Body of pancreas (tissue), 4 donors: ENCODE measurements at places on chromosomes 11 and 22. TPM values are rescaled to one million over a fixed set of nuclear protein-coding genes. Genes with fewer than 3 reads are reported as not detected.

The METTL15 gene
- 5.2 TPM for total RNA-seq

The C11orf87 gene
- not detected for total RNA-seq

The SYT12 gene
- not detected for total RNA-seq

The FAR1 gene
- 43.2 TPM for total RNA-seq

The CRACR2B gene
- 368 TPM for total RNA-seq

The OR52I2 gene
- total RNA-seq, result not detected

The ABCC8 gene
- total RNA-seq, result 42.5 TPM

The CHRM1 gene
- total RNA-seq, result not detected

The PRG3 gene
- total RNA-seq, result not detected

The OR5L1 gene
- not detected for total RNA-seq

The MEN1 gene
- 18.9 TPM for total RNA-seq

The TRIM66 gene
- 37.2 TPM for total RNA-seq

DNA sequence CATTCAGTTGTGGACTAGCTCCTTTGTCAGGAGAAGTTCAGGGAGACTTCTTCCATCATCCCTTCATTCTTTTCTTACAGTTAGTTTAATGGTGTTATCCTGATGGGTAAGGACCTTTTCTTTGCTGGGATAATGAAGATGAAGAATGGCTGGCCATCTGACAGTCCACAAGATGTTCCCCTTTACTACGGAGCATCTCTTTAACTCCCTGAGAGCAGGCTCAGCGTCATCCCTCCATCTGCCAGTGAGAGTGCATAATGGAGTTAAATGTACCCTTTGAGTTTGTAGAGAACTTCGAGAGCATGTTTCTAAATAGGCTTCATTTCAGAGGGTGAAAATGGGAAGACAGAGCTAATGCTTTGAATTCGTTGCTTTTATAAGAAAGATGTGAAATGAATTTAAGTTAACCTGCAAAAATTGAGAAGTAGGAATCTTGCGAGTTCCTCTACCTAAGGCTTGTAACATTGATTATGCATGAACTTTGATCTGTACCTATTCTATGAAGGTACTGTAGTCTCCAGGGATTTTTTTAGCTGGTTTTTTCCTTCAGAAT, 1.7 kb downstream of the EP300 start:
- peak overlapping the region; percentile 73 for H3K4me3 ChIP-seq
- peak; percentile 21 for DNase-seq
- H3K4me1 ChIP-seq, result peaks cover 57% of the 10 kb centered on the region
- peak overlapping the region; percentile 100 for H3K27ac ChIP-seq

DNA sequence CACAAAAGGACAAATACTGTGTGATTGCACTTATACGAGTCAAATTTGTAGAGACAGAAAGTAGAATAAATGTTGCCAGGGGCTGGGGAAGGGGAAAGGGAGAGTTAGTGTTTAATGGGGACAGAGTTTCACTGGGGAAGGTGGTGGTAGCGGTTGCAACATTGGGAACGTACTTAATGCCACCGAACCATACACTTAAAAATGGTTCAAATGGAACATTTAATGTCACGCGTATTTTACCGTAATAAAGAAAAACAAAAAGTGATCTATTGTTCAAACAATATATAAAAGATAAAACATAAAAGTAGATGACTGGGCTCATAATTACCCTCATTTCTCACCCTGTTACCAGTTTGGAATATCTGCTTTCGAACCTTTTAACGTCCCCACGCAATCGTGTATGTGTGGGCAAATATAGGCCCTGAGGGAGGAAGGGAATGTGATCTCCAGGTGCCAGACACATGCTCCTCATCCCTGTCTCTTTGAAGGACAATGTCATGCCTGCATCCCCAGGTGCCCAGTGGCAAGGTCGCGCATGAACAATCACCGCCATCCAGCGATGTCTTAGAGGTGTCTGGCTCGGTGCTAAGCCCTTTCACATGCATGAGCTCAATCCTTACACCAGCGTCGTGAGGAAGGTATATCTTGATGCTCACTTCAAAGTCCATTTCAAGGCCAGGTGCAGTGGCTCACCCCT, 35.3 kb downstream of the LIF start:
- DNase-seq, result no peak
- no peaks in the 10 kb centered on the region for H3K36me3 ChIP-seq
- no peak overlapping the region for H3K4me3 ChIP-seq
- peaks cover 47% of the 10 kb centered on the region for H3K4me1 ChIP-seq
- no peaks in the 10 kb centered on the region for H3K27me3 ChIP-seq
- H3K27ac ChIP-seq, result peak overlapping the region; percentile 80

- no peak for DNase-seq
- H3K4me1 ChIP-seq, result peaks cover 4% of the 10 kb centered on the region
- H3K36me3 ChIP-seq, result no peaks in the 10 kb centered on the region
- H3K27ac ChIP-seq, result no peak overlapping the region
- H3K27me3 ChIP-seq, result no peaks in the 10 kb centered on the region
Measured at GRCh38 chr11:46127150-46127638, 5.9 kb upstream of the PHF21A start.

DNA sequence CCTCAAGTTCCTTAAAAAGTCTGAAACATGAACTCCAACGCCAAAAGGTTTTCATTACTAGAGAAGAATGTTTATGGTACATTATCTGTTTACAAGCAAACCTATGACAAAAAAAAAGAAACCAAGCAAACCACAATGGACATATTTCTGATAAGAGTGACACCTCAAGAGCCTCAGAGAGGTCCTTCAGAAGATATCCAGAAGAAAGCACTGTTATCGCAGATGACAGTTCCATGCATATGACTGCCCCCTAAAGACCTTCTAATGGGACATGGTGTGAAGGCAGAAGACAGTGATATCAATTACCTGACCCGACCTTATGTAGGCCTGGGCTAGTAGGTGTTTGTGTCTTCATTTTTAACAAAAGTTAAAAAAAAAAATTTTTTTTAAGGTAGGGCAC, 3.1 kb downstream of the HDHD5 start:
- peaks cover 60% of the 10 kb centered on the region for H3K4me1 ChIP-seq
- H3K4me3 ChIP-seq, result no peak overlapping the region
- H3K27ac ChIP-seq, result no peak overlapping the region
- H3K27me3 ChIP-seq, result no peaks in the 10 kb centered on the region

GRCh38 chr11:14454861-14455632, 44.6 kb downstream of the COPB1 start:
- H3K4me1 ChIP-seq, result no peaks in the 10 kb centered on the region
- no peak for DNase-seq
- no peaks in the 10 kb centered on the region for H3K27me3 ChIP-seq

GRCh38 chr22:23522623-23523251, 57.4 kb downstream of the IGLL1 start:
- H3K27ac ChIP-seq, result no peak overlapping the region
- H3K36me3 ChIP-seq, result no peaks in the 10 kb centered on the region
- DNase-seq, result peak; percentile 21
- peaks cover 30% of the 10 kb centered on the region for H3K4me1 ChIP-seq
- H3K27me3 ChIP-seq, result no peaks in the 10 kb centered on the region
- H3K4me3 ChIP-seq, result no peak overlapping the region

GRCh38 chr11:92744929-92745585, 224.4 kb upstream of the MTNR1B start:
- no peaks in the 10 kb centered on the region for H3K36me3 ChIP-seq
- no peak overlapping the region for H3K27ac ChIP-seq
- no peaks in the 10 kb centered on the region for H3K4me1 ChIP-seq
- no peaks in the 10 kb centered on the region for H3K27me3 ChIP-seq
- DNase-seq, result no peak

- DNase-seq, result no peak
- no peaks in the 10 kb centered on the region for H3K4me1 ChIP-seq
- no peak overlapping the region for H3K27ac ChIP-seq
- no peaks in the 10 kb centered on the region for H3K27me3 ChIP-seq
- H3K36me3 ChIP-seq, result no peaks in the 10 kb centered on the region
- no peak overlapping the region for H3K4me3 ChIP-seq
Measured at GRCh38 chr11:73206801-73207200, 11.3 kb upstream of the P2RY2 start.

DNA sequence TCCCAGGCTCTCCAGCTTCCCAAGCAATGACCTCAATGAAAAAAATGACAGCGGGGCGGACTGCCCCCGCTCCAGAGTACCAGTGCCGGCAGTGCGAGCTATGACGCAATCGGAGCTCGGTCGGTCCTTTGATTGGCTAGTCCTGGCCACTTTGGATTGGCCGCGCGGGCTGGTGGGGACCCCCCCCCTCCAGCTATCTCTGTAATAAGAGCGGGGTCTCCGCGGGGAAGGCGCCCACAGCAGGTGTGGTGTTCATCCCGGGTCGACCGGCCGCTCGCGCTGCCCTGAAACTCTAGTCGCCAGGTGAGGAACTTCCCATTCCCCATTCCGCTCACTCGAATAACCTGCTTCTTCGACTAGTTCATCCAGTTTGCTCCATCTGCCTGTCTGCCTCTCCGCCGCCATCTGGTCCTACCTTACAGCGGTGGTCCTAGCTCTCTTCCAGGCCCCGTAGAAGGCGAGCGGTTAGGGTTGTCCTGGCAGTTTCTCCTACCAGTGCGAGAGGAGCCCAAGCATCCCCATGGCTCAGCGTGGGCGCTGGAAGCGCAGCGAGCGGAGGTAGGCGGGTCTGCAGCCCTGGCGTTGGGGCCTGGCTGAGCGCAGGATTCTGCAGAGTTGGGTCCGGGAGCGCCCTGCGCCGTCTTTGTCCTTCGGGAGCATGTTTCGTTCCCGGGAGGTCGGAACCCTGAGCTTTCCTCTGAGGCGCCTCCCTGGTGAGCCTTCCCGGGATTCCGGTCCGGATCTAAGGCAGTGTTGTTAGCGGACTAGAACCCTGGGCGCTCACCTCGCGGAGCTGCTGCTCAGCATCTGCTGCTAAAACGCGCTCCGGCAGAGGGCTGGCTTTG, at the start of gene CALCB:
Gene CALCB, plus strand, starts transcription at position 233 of the 845 bp plus-strand sequence. CDS start 1,126 bp downstream, outside the sequence.
- H3K36me3 ChIP-seq, result no peaks in the 10 kb centered on the region
- H3K27ac ChIP-seq, result peak within 1 kb of the TSS; percentile 51
- no peaks in the 10 kb centered on the region for H3K27me3 ChIP-seq
- no peak within 1 kb of the TSS for H3K4me3 ChIP-seq
- peaks cover 23% of the 10 kb centered on the region for H3K4me1 ChIP-seq

- DNase-seq, result no peak
- H3K36me3 ChIP-seq, result no peaks in the 10 kb centered on the region
- no peaks in the 10 kb centered on the region for H3K27me3 ChIP-seq
- H3K4me1 ChIP-seq, result no peaks in the 10 kb centered on the region
- no peak overlapping the region for H3K4me3 ChIP-seq
- H3K27ac ChIP-seq, result no peak overlapping the region
Measured at GRCh38 chr11:73091521-73092305, 50.4 kb downstream of the FCHSD2 start.
